ENCODE measurements at places on chromosomes 2 and 18.

GRCh38 chr18:55856679-55857078 lies 268.7 kb upstream of the TCF4 start:
- no peak for DNase-seq

DNA sequence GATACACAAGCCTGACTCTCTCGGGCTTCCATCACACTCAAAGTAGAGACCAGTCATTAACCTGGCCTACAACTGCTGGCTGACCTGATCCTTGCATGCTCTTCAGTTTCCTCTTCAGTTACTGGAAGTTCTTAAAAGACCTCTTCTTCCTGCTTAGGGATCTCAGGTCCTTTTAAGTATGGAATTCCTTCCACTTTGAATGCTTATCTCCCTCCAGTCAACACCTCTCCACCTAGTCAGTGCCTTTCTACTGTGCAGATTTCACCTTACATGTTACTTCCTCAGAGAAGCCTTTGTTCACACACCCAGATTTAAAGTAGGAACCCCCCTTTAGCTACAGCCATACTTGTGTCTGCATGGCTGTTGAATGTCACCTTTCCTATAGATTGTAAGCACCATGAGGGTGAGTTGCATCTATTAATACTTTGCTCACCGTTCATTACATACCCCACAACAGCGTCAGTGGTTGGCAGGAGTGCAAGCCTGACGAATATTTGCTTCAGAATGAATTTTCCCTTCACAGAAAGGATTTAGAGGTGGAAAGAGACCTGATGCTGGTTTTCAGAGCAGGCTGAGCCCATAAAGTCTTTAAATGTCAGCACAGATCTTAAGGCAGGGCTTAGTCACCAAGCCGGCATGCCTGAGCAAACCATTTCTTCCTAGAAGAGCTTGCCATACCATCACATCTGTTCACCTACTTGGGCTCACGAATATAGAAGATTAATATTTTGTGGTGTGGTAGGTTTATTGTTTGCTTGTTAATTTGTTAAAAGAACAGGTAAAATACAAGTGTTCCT lies 90.1 kb downstream of the ACVR1 start:
- DNase-seq, result no peak

DNA sequence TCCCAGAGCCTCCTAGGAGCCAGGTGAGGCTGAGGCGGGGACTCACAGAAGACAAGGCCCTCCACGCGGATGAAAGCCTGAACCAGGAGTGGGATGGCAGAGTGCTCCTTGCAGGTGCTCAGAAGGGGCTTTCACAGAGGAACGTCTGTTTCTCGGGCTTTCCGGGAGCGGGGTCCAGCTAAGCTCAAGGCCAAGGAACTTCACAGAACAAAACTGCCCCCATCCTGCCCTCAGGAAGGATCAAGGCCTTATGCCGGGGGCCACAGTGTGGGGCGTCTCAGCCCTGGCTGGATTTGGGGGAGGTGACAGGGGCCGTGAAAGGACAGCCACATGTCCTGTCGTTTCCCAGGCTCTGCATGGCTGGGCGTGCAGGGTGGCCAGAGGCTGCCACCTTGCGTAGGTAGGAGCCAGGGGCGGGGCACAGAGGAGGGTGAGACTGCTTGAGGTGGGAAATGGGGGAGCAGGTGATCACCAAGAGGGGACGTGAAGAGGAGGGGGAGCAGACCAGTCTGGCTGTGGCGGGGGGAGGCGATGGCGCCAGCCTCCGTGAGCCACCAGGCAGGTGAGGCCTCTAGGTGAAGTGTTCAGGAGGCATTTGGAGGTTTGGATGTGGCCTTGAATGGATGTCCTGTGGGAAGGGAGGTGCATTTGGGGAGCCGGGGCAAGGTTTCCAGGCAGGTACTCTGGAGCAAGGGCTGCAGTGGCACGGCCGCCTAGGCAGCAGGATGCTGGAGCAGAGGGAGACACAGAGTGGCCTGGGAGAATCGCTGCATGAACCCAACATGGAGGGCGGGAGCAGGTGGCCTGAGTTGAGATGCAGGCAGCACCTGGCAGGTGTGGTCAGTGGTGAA lies 79.1 kb downstream of the TWIST2 start:
- DNase-seq, result no peak

GRCh38 chr2:120511536-120511935 lies 165.6 kb downstream of the INHBB start:
- peak; percentile 64 for DNase-seq

GRCh38 chr2:232815569-232815968 lies 39.2 kb upstream of the KCNJ13 start:
- no peak for DNase-seq

- no peak for DNase-seq
Observed at GRCh38 chr18:77015771-77016710, 116.5 kb downstream of the MBP start.

DNA sequence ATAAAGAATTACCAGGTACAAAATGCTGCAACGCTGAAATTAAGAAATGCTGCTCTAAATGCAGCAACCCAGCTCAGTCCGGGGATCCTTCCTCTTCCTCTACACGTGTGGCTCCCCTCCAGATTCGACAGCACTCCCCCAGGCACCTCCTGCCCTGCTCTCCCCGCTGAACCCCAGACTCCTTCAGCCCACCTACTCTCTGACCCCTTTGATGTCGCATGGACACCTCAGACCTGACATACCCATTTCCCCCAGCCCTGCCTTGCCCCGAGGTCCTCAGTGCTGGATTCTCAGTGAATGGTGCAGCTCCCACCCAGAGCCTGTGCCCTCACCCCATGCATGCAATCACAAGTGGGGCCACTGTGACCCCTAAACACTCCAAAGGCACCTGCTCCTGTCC lies 4.6 kb upstream of the ADRA2B start:
- no peak for DNase-seq

DNA sequence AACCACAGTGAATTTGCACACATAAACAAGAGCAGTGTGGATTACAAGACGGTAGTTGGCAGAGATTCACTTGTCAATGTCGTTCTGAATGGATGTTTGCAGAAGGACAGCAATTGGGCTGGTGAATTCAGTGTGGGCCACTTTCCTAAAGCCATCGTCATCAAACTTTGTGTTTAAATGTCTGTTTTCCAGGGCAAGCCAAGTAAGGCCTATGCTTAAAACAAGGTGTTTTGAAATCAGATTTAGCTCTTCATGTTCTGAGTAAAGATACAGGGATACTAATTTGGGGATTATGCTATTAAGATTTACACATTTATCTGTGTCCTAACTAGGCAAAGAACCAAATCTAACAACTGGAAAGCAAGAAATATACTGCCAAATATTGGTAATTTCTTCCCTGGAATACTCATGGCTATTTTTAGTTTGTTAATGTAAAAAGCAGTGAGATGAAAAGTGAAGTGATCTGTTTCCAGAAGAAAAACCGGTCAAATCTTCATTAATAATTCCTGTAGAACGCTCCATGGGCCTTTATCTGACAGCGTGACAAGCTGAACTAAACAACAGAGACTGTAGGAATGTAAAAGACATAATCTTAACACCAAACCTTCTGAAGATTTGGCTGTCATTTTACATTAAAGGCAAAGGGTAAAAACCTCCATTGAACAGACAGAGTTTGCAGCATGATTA lies 175.7 kb downstream of the ICOS start:
- DNase-seq, result no peak

- no peak for DNase-seq
Observed at GRCh38 chr2:164285576-164285975, 335.7 kb downstream of the GRB14 start.

- DNase-seq, result no peak
Observed at GRCh38 chr18:72075040-72075439, 469.1 kb downstream of the CBLN2 start.

Measured in Ammon's horn (tissue), 1 donor.